ENCODE measurements at places on chromosomes 12 and 14.
A peak's percentile ranks its signal among the peaks of the same experiment; 100 is the strongest.

- no peak for DNase-seq
Observed at GRCh38 chr12:54704202-54704601, 56.0 kb upstream of the DCD start.

- no peak for DNase-seq
Observed at GRCh38 chr14:84323450-84323849, 1206.5 kb upstream of the FLRT2 start.

GRCh38 chr14:100778951-100779690 lies 46.8 kb upstream of the MEG3 start:
- no peak for DNase-seq

GRCh38 chr12:114935658-114936057 lies 251.7 kb upstream of the TBX3 start:
- DNase-seq: no peak

DNA sequence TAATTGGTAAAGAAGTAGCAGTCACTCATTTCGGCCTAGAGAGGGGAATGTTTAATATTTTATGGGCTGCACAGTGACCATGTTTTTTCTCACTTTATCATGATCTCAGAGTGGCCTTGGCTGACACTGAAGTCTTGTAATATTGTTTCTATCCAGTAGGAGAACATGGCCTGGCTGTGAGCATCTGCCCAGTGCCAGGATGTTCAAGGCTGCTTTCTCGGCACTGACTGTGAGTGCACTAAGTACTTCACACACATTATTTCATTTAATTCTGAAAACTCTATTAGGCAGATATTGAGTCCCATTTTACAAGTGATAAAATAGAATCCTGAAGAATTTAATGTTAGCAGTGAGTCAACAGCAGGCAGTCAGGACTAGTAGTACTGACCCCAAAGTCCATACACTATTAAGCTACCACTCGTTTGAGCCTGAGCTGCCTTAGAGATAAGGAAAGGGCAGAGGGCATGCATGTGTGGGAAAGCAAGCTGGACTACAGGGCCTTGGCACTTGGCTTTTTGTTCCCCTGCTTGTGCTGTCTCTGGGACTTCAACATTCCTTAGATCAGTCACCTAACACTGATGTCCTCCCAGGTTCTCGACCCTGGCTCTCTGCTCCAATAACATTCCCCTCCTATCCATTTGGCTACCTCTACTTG lies 42.2 kb upstream of the APPL2 start:
- DNase-seq: no peak

GRCh38 chr12:91126516-91126915 lies 15.2 kb upstream of the LUM start:
- no peak for DNase-seq

DNA sequence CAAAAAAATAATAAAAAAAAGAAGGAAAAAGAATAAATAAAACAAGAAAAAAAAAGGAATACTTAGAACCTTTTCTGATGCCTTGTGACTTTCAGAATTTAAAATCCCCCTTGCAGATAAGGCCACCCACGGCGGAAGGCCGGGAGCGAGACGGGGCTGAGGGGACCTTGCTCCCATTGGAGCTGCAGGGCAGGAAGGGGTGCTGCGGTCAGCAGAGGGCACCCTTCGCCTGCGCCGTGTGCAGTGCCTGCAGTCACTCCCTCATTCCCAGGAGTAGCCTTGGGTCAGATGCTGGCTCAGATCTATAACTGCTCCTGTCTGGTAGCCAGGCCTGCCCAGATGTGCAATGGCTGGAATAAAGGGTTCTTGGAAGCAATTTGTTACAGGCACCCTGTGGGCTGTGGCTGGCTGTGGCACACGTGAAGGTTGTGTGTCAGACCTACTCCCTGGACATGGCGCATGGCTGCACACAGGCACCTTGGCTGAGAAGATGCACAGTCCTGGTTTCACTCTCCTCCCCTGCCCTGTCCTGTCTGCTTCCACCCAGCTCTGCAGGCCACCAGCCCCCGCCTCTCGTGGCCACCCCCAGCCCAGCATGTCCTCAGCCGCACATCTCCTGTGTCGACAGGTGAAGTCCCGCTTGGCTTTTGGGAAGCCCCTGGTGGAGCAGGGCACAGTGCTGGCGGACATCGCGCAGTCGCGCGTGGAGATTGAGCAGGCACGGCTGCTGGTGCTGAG lies 13.4 kb upstream of the ALDH2 start:
- DNase-seq: peak; percentile 61

DNA sequence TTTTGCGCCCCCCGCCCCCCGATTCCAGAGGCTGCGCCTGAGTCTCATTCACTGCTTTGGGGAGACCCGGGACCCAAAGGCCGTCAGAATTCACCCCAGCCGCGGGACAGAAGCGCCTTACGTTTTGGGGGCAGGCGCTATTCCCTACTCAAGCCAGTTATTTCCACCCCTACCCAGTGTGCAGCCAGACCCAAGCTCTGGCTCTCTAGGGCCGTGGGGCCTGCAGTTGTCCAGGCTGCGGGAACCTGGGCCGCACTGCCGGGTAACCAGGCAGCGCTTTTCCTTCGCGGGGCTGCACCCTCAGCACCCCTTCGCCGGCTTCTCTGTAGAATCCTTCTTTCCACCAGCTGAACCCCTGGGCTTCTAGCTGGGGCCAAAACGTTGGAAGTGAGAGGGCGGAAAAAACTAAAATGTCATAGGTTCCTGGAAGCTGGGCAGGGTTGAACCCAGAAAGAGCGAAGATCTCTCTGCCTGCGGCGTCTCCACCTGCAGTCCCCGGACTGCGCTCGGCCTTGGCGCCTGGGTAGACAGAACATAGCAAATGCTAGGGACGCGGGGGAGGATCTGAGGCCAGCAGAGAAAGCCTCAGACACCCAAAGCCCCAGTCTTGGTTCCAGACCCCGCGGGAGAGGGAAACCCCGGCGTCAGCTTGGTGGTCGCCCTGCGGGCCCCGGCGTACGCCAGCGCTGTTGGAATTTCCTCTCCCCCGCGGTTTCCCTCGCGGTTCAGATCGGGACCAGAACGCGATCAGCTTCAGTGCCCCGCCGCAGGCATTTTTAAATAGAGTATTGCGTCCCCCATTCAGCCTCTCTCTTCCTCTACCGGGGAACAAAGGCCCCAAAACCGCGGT lies 18.3 kb downstream of the TBX3 start:
- DNase-seq: no peak

DNA sequence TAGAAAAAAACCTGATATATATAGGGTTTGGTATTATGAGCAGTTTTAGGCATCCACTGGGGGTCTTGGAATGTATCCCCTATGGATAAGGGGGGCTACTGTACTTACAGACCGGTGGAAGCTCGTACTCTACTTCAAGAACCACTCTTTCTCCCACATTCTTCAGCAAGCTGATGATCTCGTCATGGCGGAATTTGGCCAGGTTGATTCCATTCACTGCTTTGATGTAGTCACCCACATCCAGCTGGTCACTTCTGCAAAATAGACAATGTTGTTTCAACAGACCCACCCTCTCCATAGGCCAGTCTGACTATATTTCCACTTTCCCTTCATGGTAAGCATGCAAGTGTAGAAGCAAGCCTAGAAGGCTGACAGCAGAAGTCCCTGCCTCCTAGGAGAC lies 139.9 kb downstream of the GRIP1 start:
- DNase-seq: no peak

- DNase-seq: no peak
Observed at GRCh38 chr12:1122786-1123185, 131.8 kb downstream of the ERC1 start.

- no peak for DNase-seq
Observed at GRCh38 chr12:17169726-17170471, 563.9 kb upstream of the LMO3 start.

DNA sequence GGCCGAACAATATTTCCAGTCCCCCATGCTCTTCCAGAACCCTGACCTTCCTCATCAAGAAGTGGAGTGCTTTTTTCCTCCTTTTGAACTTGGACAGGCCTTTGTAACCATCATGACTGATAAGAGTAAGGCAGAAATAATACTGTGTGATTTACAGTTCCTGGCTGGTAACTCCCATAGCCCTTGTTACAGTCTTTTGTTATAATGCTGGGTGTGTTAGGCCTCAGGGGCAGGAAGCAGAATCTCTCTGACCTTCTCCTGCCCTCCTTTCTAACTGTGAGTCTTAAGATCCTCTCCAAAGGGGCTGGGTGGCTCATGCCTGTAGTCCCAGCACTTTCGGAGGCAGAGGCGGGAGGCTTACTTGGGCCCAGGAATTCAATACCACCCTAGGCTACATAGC lies 59.5 kb downstream of the BCAT1 start:
- DNase-seq: no peak

- no peak for DNase-seq
Observed at GRCh38 chr12:1706632-1706980, 15.7 kb downstream of the ADIPOR2 start.

DNA sequence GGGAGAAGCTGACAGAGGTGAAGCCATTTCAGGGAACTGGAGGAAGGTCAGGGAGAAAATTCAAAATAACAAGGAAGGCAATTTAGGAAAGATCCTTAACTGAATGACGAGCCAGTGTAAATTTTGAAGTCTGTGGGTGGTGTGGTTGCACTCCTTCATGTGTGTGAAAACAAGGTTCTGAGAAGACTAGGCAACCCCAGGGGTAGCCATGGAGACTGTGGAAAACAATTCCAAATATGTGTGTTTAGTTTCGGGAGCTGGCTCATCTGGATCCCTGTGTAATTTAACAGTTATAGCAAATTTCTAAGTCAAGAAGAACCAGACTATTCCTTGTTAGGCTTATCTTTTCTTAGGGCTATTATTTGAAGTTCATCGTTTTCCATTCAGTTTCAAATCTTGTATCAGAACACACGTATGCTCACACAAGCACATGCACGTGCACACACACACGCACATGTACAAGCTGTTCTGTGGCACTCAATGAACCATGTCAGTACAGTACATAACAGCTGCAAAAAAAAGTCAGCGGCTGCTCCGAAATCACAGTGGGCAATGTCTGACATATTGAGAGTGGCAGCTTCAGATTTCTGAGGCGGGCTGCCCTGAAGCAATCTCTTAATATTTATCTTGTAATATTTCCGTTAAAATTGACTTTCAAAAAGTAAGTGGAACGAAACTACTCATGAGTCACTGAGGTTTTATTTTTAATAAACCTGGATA lies 411.2 kb downstream of the AEBP2 start:
- peak; percentile 30 for DNase-seq

DNA sequence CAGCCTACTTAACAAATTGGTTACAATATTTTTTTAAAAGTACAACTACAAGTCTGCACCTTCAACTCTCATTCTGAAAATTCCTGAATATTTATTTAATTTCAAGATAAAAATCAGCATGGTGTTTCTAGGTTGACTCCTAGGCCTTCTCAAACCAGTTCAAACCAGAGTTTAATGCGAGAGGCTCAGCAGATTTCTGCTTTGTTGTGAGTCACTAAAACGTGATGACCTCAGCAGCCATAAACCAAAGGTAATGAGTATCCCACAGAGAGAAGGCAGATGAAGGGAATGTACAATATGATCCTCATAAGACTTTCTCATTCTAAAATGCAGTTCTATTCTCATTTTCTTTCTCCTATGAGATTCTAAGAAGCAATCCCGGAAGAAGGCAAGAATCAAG lies 1.5 kb downstream of the PRDM4 start:
- DNase-seq: peak; percentile 19

DNA sequence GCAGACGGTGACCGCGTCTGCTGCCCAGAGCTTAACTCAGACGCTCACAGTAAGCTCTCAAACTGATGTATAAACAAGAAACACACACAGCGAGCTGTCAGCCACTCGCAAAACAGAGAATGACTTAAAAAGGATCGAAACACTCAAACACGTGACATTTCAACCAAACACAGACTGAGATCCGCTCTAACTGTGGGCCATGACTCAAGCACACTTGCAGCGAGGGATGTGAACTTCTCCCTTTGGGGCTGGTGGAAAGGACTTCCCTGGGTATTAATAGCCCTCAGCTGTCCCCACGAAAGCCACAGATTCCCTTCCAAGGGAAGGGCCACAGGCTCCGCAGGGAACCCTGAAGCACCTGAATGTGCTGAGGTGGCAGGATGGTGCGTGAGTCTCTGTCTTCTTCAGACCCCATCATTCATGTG lies 29.1 kb downstream of the CCDC88C start:
- DNase-seq: no peak

- no peak for DNase-seq
Observed at GRCh38 chr12:31236998-31237637, 88.8 kb downstream of the SINHCAF start.

DNA sequence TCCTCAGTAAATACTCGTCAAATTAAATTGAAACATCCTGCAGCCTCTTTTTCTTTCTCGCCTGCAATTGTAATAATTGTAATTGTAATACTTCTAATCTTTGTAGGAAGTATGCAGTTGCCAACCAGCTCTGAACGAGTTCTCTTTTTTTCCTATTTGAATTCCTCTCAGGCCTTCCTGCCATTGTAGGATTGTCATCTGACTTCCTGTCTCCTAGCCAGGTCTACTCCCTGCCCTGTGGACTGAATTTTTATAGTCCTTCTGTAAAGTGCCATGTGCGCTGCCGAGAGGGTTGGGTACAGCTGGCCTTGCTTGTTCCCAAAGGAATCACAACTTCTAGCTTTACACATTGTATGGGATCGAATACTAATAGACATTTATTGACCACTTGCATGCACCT lies 183.3 kb downstream of the SSPN start:
- DNase-seq: no peak

DNA sequence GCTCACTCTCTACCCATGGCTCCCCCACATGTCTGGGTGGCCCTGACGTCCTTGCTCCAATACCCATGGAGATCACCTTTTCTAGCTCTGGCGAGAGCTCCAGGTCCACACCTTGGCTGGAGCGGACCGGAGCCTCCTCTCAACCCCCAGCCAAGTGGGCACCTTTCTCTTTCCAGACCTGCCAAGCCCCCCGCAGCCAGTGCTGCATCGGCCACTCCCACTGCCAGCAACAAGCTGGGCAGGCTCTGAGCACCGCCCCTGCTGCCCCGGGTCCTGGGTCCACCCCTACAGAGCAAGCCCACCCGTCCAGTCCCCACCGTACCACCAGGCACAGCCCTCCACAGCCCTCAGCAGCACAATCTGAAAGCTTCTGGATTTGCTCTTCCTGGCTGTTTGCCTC lies 98.2 kb upstream of the C14orf180 start:
- DNase-seq: no peak

GRCh38 chr14:93299866-93300265 lies 33.0 kb downstream of the BTBD7 start:
- DNase-seq: no peak

- no peak for DNase-seq
Observed at GRCh38 chr12:103751600-103751999, 89.4 kb downstream of the NT5DC3 start.

- DNase-seq: no peak
Observed at GRCh38 chr12:38744041-38744440, 161.3 kb downstream of the CPNE8 start.

GRCh38 chr12:121532503-121533393 lies 48.1 kb downstream of the KDM2B start:
- DNase-seq: peak; percentile 56

DNA sequence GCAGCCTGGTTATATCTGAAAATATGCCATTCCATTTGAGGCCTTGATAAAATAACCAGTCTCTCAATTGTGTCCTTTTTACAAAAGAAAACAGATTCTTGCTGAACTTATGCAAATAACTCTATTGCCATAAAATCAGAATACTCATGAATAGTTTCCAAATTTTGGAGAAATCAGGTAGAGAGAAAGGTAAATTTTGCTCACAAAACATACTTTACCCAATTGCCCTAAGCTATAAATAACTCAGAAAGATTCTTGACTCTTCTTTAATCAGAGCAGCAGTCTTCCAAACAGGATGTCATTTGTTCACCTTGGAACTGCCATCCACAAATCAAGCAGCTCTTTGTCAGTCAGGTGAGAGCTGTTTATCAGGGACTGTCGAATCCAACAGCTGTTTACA lies 12.6 kb downstream of the ZNF26 start:
- DNase-seq: no peak

GRCh38 chr14:38399652-38400051 lies 143.8 kb upstream of the CLEC14A start:
- no peak for DNase-seq

GRCh38 chr12:15794836-15795235 lies 5.6 kb upstream of the EPS8 start:
- DNase-seq: no peak
